B cell (primary cell): ENCODE measurements at places on chromosomes 12 and 14. TPM values are rescaled to one million over a fixed set of nuclear protein-coding genes. Genes with fewer than 3 reads are reported as not detected.

The ACACB gene
- 7.4 and 9.9 TPM in 2 replicates for polyA plus RNA-seq

The PROX2 gene
- 0.03 and 0.04 TPM in 2 replicates for polyA plus RNA-seq

The MORN3 gene
- polyA plus RNA-seq: 0.22 and 0.45 TPM in 2 replicates

The MDM1 gene
- polyA plus RNA-seq: 13.9 and 17.0 TPM in 2 replicates

The MIP gene
- not detected in 2 replicates for polyA plus RNA-seq

The CALCOCO1 gene
- polyA plus RNA-seq: 163 and 169 TPM in 2 replicates

The AMDHD1 gene
- polyA plus RNA-seq: 2.3 TPM in 2 replicates

The CLBA1 gene
- 0.63 and 1.3 TPM in 2 replicates for polyA plus RNA-seq

The HRK gene
- 1.8 and 5.6 TPM in 2 replicates for polyA plus RNA-seq

The RDH5 gene
- polyA plus RNA-seq: 32.6 and 34.0 TPM in 2 replicates

The PLCZ1 gene
- polyA plus RNA-seq: not detected in 2 replicates

The AKAP3 gene
- polyA plus RNA-seq: 0.61 and 1.2 TPM in 2 replicates

The ERBB3 gene
- polyA plus RNA-seq: 0.06 and 0.10 TPM in 2 replicates

The MAX gene
- 98.6 and 130 TPM in 2 replicates for polyA plus RNA-seq

The BHLHE41 gene
- polyA plus RNA-seq: 1.7 and 12.0 TPM in 2 replicates

The OR4E2 gene
- polyA plus RNA-seq: not detected in 2 replicates

The PRPH gene
- not detected in 2 replicates for polyA plus RNA-seq

The DACT1 gene
- polyA plus RNA-seq: 0.14 and 3.5 TPM in 2 replicates

The INHBC gene
- polyA plus RNA-seq: 0.13 and 0.31 TPM in 2 replicates

The UTP20 gene
- 3.0 and 4.1 TPM in 2 replicates for polyA plus RNA-seq

The NRXN3 gene
- polyA plus RNA-seq: not detected in 2 replicates
